Activated naive CD4-positive, alpha-beta T cell (primary cell): ENCODE measurements at places on chromosomes 7 and 10.

DNA sequence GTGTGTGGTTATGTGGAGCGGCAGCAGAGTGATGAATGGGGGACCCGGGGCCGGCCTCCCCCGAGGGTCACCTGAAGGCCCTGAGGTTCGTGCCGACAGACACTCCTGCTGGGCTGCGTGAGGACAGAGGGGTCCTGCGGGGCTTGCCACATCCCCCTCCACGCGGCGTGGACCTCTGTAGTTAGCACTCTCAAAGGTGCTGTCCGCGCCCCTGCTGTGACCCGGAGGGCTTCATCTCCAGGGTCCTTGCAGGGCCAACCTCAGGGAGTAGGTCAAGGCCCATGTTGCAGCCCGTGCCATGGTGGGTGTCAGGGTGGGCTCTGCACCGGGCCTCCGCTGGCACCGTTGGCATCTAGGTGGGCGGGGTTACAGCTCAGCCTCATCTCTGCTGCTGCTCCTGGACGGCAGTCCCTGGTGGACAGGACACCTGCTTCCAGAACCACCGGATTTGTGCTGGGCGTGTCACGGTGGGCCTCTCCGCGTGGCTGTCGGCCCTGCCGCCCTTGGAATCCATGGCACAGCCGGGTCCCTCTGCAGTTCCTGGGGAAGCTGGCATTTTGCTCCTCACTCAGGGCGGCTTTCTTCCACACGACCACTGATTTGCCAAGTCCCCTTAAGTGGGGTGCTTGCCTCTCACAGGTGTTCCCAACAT is 19.8 kb upstream of the GET4 start:
- no peak for DNase-seq

- no peak for DNase-seq
Observed at GRCh38 chr10:4848356-4849041, 22.5 kb downstream of the AKR1E2 start.

DNA sequence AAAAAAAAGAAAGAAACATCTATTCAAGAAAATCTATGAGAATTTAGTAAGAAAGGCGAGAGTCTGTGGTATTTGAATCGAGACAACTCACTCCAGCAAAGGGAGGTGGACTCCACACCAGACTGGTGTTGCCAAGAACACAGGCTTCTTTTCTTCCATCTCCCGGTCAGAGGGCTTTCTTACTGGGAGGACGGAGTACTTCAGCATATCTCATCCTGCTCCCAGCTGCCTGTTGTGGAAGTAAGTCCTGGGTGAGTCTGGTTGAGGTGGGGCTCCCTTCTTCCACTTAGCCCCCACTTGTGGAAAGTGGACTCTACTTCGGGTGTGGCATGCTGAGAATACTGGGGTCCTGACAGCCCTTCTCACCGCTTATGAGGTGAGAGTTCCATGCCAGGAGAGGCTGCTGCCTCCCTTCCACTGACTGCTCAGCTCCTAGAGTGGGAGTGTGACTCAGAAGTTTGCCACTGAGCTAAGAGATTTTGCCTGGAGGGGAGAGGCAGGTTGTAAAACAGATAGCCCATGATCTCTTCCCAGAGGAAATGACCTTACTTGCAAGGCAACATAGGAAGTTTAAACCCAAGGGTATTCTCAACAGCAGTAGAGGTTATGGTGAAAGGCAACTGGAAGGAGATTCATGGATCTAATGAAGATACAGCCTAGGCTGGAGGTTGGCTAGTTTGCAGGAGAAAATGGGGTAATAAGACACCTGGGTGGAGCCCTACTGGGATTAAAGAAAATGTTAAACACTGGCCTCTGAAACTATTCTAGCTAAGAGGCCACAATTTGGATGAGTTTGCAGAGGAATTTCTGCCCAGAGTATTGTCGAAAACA is 3.5 kb upstream of the NACAD start:
- no peak for DNase-seq

DNA sequence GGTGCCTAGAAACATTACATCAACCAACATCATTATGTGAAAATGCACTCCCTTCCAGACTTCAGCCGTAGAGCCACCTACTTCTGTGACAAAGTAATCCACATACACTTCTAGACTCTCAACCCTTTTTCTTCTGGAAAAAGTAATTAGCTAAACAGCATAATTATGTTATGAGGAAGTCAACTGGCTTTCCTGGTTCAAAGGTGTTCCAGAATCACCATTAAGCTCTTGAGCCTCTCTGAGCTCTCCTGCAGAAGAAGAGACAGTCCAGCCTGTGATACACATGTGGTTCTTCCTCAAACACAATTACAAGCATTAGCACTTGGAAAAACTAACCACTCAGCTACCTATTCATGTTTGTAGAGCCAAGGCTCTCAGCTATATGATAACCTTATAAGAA is 52.5 kb downstream of the TNS3 start:
- no peak for DNase-seq

- no peak for DNase-seq
Observed at GRCh38 chr7:101125989-101126650, 784 bp upstream of the SERPINE1 start.

DNA sequence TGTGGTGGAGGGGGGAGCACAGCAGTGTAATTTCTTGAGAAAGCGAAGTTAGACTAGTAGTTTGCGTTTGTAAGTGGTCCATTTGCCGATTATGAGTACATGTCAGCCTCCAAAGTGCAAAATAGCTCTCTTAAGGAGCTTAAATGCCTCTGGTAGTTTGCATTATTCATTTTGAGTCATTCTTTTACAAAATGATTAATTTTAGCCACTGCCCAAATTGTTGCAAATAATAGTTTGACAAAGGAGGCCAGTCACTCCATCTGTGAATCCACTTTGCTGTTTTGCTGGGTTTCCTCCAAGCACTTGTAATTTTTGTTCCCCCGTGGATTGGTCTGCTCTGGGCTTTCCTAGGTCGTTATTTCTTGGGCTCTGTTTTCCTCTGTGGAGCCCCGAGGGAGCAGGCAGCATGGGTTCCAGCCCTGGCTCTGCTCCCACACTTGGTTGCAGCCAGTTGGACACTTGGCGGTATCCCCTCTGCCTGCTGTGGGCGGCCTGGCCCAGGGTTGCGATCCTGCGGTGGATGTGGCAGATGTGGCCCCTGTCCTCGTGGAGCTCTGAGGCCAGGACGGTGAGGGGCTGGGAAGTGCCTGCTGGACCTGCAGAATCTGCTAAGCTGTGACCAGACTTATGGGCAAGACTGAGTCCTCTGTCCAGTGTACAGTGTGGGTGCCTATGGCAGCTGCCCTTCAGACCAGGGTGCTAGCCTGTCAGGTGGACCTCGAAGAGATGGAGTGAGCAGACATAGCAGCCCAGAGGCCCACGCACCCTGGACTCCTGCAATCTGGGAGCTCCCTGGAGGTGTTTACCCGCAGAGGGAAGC is 129.1 kb upstream of the BTBD16 start:
- DNase-seq = no peak

- no peak for DNase-seq
Observed at GRCh38 chr7:152636441-152636840, 39.5 kb downstream of the XRCC2 start.

- no peak for DNase-seq
Observed at GRCh38 chr7:141945356-141945755, 1.4 kb downstream of the CLEC5A start.

DNA sequence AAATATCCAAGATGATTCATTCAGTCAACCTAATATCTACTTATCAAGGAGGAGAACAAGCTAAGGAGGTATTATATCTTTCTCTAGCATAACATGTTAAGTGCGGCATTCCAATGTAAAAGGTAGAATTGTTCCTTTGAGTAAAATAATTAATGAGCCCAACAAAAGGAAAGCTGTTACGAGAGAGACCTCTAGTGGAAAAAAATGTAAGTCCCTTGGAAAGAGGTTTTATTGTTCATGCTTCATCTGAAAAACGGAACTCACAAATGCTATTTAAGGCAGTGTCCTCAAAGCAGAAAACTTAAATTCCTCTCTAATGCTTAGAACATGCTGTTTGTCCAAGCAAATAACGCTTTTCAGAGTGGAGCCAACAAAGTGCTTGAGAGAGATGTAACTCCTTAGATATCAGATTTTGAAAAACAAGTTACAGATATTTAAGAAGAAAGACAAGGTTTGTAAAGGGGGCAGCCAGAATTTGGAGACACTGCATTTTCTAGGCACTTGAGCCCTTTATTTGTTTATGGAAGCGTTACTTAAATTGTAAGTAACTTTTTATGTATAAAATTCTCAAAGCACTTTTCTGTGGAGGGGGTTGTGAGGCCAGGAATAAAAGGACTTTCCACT is 119.9 kb downstream of the TFEC start:
- no peak for DNase-seq

DNA sequence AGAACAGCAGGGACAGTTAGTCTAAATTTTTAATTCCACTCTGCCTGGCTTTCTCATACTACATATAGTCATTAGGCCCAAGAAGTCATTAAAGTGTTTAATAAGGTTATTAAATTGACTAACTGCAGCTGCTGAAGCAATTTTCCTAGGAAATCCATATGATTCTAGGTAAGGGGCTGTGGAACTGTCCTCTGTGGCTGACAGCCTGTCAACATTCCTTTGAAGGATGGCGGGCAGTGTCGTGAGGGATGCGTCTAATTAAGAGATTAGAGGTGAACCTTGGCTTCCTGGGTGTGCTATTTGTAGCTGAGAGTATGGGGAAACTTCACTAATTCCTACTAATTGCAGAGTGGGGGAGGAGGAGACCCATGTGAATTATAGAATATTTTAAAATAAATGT is 64.6 kb downstream of the SNX10 start:
- no peak for DNase-seq

GRCh38 chr7:131285556-131285955 is 42.1 kb upstream of the MKLN1 start:
- DNase-seq = no peak

GRCh38 chr10:121134711-121135110 is 283.5 kb downstream of the WDR11 start:
- DNase-seq = no peak

DNA sequence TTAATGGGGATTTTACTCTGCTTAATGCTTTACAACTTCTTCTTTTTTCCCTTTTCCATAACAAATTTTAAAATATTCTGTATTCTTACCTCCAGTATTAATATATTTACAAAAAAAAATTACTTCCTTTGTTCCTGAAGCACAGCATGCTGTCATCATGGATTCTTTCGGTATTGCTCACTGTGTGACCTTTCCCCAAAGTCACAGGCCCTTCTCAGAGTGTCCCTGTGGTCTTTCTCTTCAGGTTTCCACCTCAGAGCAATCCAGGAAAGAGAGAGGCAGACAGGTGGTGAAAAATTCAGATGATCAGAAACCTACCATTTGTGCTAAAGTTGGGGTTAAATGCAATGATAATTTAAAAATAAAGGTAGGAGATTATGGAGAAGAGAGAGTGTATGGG is 13.0 kb downstream of the AOAH start:
- no peak for DNase-seq

DNA sequence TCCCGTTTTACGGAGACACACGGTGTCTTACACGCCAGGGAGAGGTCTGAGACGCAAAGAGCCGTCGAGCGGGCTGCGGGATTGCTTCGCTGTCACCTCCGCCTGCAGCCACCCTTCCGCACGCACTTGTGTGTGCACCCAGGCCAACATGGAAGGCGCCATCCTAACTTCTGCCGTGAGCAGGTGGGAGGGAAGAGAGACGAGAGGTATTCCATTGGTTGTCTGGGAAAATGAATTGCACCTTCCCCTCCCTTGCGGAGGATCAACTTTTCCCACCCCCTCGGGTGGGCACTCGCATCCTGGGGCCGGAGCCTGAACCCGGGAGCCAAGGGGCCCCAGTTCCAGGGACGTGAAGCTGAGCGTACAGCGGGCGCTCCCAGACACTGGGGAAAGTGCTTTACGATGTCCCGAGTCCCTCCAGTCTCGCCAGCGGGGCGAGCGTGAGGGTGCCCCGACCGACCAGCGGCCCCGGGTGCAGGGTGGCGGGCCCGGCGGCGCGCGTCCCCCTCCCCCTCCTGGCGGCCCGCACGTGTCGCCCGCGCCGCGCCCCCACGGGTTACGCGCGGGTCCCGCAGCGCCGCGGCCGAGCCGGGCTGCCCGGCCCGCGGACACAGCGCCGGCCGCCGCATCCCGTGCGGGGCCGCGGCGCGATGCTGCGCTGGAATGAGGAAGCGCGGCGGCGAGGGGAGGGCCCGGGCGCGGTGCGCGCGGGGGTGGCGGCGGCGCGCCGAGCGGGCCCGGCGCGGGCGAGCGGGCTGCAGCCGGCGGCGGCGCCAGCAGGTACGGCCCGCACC is 984 bp upstream of the IKZF1 start:
- peak; percentile 49 for DNase-seq

- no peak for DNase-seq
Observed at GRCh38 chr10:7006566-7006965, 404.3 kb downstream of the SFMBT2 start.

- DNase-seq = no peak
Observed at GRCh38 chr10:70923696-70924095, 35.3 kb upstream of the PCBD1 start.

GRCh38 chr10:2611603-2612002 is 455.7 kb upstream of the PFKP start:
- DNase-seq = no peak

GRCh38 chr7:158355456-158356065 is 232.1 kb downstream of the PTPRN2 start:
- DNase-seq = no peak

GRCh38 chr10:1134156-1134555 is 78.0 kb downstream of the WDR37 start:
- no peak for DNase-seq

- DNase-seq = no peak
Observed at GRCh38 chr7:27774717-27775328, 34.9 kb downstream of the TAX1BP1 start.

DNA sequence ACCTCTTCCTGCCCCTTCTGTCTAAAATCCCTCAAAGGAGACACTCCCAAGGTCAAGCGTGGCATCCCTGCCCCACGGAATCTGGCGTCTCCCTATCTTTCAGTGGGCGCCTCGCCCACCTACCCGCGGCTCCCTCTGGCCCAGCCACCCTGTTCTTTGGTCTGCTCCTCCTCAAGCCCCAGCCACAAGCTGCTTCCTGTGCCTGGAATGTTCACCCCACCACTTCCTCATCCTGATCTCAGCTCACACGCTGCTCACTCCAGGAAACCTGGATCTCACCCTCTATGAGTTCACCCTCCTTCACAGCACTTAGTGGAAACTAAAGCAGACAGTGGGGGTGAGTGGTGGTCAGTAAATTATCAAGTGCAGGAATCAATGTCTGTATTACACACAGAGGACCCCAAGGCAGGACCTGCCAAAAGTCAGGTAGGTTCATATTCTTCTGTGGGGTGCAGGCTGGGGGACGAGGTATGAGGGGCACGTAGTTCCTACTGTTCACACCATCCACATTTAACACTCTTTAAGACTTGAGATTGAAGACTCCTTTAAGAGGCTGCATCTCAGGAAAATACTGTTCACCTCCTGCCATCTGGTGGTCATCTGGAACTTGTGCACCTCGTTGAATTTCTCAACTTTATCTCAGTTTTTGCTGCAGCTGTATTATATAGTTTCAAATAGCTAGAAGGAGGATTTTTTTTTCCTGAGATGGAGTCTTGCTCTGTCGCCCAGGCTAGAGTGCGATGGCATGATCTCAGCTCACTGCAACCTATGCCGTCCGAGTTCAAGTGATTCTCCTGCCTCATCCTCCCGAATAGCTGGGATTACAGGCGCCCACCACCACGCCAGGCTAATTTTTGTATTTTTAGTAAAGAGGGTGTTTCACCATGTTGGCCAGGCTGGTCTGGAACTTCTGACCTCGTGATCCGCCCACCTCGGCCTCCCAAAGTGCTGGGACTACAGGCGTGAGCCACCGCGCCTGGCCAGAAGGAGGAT is 166.6 kb downstream of the ARHGAP21 start:
- DNase-seq = no peak
